ENCODE measurements at places on chromosomes 3 and 15. TPM values are rescaled to one million over a fixed set of nuclear protein-coding genes. Genes with fewer than 3 reads are reported as not detected.

Gene SLC27A2
- total RNA-seq = 17.4 TPM

Gene IQCB1
- 27.2 TPM for total RNA-seq

Gene FETUB
- not detected for total RNA-seq

GRCh38 chr3:23239211-23240068 lies 36.3 kb downstream of the UBE2E2 start:
- H3K27me3 ChIP-seq = no peaks in the 10 kb centered on the region
- no peak for DNase-seq
- H3K4me3 ChIP-seq = no peak overlapping the region
- H3K36me3 ChIP-seq = no peaks in the 10 kb centered on the region
- no peaks in the 10 kb centered on the region for H3K4me1 ChIP-seq

DNA sequence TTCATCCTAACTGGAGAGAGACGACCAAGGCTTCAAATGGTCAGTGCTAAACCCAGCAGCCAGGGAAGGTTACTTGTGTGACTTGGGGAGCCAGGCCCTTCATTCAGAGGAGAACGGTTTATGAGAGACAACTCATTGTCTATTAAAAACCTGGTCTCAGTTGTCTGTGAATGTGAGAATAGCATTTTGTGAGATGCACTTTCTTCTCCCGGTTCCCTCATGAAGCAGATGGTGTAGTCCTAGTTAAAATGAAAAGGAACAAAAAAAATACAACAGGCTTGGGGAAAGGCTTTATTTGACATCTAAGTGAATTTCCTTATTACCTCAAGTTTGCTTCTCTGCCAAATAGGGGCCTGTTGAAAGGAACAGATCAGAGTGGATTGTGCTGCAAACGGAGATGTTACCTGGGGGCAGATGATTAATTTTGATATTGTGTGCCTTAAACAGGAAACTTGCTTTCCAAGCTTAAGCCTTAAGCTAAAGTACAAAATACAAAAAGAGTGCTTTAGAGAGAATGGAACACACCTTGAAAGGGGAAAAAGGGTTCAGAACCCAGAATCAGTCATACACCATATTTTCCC lies 202.7 kb upstream of the BHLHE40 start:
- no peaks in the 10 kb centered on the region for H3K27me3 ChIP-seq
- H3K4me1 ChIP-seq = no peaks in the 10 kb centered on the region
- H3K4me3 ChIP-seq = no peak overlapping the region
- DNase-seq = no peak
- H3K27ac ChIP-seq = no peak overlapping the region
- H3K36me3 ChIP-seq = no peaks in the 10 kb centered on the region

All from Peyer's patch (tissue), 4 donors.